ENCODE measurements at places on chromosomes 1 and 21. TPM values are rescaled to one million over a fixed set of nuclear protein-coding genes. Genes with fewer than 3 reads are reported as not detected.

The KRTAP7-1 gene
- total RNA-seq = not detected

The RGSL1 gene
- total RNA-seq = not detected

The LPAR3 gene
- total RNA-seq = 0.97 TPM

The KRTAP21-2 gene
- total RNA-seq = not detected

The ADAM30 gene
- total RNA-seq = not detected

The FCRL1 gene
- total RNA-seq = not detected

The SPRR2G gene
- total RNA-seq = not detected

The SLAMF8 gene
- total RNA-seq = 1.3 TPM

The USP48 gene
- 101 TPM for total RNA-seq

The LCE1D gene
- not detected for total RNA-seq

The FCRLA gene
- total RNA-seq = 0.35 TPM

The OR2G6 gene
- total RNA-seq = not detected

The VCAM1 gene
- not detected for total RNA-seq

The DMRTB1 gene
- total RNA-seq = not detected

The SORT1 gene
- 3.2 TPM for total RNA-seq

The MAP10 gene
- 1.5 TPM for total RNA-seq

The EPHA2 gene
- not detected for total RNA-seq

The SLC30A2 gene
- total RNA-seq = not detected

The ADAMTSL4 gene
- total RNA-seq = 0.68 TPM

The ELF3 gene
- total RNA-seq = 2.8 TPM

The SFN gene
- 0.74 TPM for total RNA-seq

The SH3D21 gene
- total RNA-seq = 17.2 TPM

The LENEP gene
- total RNA-seq = 3.2 TPM

The DMBX1 gene
- not detected for total RNA-seq

The MRPL9 gene
- total RNA-seq = 77.0 TPM

The WNT3A gene
- total RNA-seq = not detected

The OR10X1 gene
- not detected for total RNA-seq

The RGS16 gene
- 3.4 TPM for total RNA-seq

The CLEC20A gene
- total RNA-seq = not detected

The BEND5 gene
- total RNA-seq = 12.6 TPM

The PTPN7 gene
- total RNA-seq = 244 TPM

The TLCD4 gene
- not detected for total RNA-seq

The PLA2G2D gene
- not detected for total RNA-seq

The EXO1 gene
- 1.0 TPM for total RNA-seq

The CBR1 gene
- total RNA-seq = 7.9 TPM

The ATP6V1G3 gene
- not detected for total RNA-seq
